Activated T-helper 1 cell treated with anti-CD3 and anti-CD28 coated beads, Interleukin-2, amount 50 U/mL, for 16 hours (primary cell): ENCODE measurements at places on chromosomes 2 and 18.
A peak's percentile ranks its signal among the peaks of the same experiment; 100 is the strongest.

DNA sequence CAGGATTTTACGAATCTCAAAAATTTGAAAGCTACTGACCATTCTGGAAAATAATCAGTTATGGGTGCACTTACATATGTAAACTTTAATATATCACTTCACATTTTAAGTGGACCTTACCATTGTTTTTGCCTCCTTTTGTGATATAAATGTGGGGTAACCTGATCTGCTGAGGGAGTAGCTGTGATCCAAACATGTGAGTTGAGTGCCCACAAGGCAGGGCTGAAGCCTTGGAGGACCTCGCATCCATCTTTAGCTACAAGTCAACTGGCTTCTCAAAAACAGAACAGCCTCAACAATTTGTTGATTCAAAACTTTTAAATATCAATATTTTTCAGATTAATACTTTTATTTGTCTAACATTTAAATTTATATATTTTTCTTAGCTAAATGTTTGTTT, 178.2 kb downstream of the PLCL1 start:
- no peak for DNase-seq

DNA sequence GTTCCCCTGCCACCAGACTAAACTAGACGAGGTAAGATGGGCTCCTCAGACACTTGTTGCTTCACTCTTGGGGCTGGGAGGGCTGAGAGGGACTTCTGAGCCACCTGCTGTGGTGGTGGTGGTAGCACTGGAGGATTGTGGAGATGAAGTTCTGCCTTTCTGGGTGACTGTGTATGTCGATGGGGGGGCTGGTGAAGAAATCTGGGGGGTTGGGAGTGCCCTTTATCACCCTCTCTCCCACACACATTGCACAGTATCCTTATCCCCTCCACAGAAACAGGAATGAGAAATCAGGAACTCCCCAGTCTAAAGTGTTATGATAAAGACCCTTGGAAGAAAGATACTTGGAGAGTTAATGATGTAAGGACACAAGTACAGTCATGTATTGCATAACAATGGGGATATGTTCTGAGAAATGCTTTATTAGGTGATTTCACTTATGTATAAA, 38.5 kb downstream of the HK2 start:
- DNase-seq = no peak

GRCh38 chr2:10889651-10890215, 22.0 kb upstream of the KCNF1 start:
- DNase-seq = no peak

- DNase-seq = no peak
Measured at GRCh38 chr2:55949613-55950012, 26.0 kb upstream of the EFEMP1 start.

- DNase-seq = no peak
Measured at GRCh38 chr2:60677356-60677755, 78.7 kb upstream of the PAPOLG start.

GRCh38 chr2:48364100-48364499, 165.9 kb upstream of the STON1 start:
- no peak for DNase-seq

DNA sequence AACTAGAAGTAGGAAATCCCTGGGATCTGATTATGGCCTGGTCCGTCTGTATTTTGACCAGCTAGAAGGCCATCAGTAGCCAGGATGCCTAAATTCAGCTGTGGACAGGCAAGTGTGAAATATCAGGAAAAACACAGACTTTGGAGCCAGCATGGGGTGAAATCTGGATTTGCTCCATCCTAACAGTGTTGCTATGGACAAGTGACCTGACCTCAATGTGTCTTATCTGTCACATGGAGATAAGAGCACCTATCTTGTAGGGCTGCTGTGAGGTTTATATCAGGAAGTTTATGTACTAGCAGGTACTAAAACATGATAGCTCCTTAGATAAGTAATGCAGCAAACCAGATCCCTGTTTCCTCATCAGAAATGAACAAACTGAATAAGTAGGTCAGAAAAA, 460.4 kb downstream of the STK39 start:
- DNase-seq = no peak

GRCh38 chr2:205066081-205066480, 520.8 kb downstream of the PARD3B start:
- DNase-seq = no peak

- no peak for DNase-seq
Measured at GRCh38 chr2:57693177-57693576, 353.4 kb upstream of the VRK2 start.

DNA sequence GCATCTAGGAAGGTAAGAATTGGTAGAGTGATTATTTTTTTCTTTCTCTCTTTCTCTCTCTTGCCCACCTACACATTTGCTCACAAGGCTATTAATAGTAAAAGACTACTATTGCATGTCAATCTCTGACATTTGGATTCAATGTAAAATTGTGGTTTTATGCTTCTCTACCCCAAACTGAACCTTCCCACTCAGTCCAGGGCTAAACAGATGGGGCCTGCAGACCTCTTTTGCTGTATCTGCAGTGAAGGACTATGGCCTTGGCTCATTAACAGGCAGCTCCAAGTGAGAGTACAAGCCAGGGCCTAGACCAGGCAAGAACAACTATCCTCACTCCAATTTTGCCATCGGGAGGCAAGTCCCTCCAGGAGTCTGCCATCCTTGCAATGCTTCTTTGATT, 68.3 kb upstream of the ARL4C start:
- no peak for DNase-seq

DNA sequence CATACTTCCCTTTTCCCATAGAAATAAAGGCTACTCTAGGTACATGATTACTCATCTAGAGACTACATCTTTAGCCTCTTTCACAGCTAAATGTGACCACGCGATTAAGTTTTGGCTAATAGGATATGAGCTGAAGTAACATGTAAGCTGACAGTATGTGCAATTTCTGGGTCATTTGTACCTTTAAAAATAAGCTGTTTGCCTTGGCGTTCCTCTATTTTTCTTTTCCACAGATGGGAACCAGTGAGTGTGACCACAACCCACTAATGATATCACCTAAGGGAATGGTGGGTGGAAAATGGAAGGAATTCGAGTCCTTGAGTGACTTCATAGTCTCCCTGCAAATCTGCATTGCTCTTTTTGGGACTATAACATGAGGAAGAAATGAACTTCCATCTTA, 11.7 kb upstream of the NABP1 start:
- DNase-seq = no peak

- no peak for DNase-seq
Measured at GRCh38 chr2:142875010-142875409, 2.5 kb upstream of the KYNU start.

- DNase-seq = no peak
Measured at GRCh38 chr2:232133078-232133477, 171.6 kb downstream of the DIS3L2 start.

GRCh38 chr2:96203130-96204028, 5.2 kb downstream of the STARD7 start:
- DNase-seq = no peak

DNA sequence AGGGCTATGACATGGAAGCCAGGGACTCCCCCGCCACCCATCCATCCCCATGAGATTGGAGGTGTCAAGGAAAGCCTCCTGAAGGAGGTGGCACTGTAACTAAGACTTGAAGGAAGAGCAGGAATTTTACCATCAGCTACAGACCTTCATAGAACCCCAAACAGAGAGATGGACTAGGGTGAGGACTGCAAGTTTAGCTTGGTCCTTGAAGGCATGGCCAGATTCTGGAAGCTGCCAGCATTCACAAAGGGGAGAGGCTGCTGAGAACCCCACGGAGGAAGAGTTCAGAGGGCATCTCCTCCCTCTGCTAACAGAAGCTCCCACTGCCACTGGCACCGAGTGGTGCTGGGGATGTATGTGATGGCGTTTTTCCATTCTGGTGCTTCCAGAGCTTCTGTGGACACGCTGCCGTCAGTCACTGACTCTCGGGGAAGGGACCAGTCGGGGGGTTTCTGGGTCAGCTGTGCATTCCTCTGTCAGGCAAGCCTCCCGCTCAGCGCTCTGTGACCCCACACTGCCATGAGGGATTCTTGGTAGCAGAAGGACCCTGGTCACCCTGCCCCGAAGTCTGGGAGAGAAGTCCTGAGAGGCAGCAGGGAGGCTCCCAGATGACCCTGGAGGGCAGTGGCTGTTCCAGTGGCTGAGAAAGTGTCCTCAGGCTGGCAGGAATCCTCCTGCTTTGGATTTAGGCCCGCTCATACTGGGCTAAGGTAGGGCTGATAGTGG, 18.1 kb downstream of the TMEM185B start:
- no peak for DNase-seq

- no peak for DNase-seq
Measured at GRCh38 chr2:144971786-144972335, 451.9 kb upstream of the ZEB2 start.

DNA sequence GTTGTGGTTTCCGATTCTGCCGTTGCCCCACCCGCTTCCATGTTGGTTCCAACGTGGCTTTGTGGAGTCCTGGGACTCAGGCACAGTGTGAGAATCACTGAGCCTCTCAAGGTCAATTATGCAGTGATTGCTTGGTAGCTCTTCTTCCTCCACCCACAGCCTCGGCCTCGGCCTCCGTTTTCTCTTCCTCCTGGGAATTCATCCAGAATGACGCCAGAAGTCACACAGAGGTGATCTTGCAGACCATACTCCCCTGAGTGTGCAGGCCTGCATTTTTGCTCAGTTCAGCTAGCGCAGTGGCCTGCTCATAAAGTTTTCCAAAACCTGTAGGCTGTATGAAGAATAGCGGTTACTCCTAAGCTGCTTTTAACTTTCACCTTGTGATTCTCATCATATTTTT, 273.3 kb downstream of the GBX2 start:
- no peak for DNase-seq

GRCh38 chr2:33510586-33510968, 34.1 kb downstream of the RASGRP3 start:
- DNase-seq = no peak

GRCh38 chr18:50306944-50307343, 19.5 kb upstream of the CXXC1 start:
- no peak for DNase-seq

- no peak for DNase-seq
Measured at GRCh38 chr18:58315739-58316215, 271.8 kb downstream of the NEDD4L start.

- no peak for DNase-seq
Measured at GRCh38 chr18:66271962-66272361, 331.9 kb downstream of the CDH19 start.

DNA sequence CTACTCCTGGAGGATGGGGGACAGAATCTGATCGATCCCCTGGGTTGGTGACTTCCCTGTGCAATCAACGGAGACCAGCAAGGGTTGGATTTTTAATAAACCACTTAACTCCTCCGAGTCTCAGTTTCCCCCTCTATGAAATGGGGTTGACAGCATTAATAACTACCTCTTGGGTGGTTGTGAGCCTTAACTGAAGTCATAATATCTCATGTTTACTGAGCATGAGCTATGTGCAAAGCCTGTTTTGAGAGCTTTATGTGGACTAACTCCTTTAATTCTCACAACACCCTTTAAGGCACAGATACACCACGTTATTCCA, 844 bp downstream of the PROC start:
- no peak for DNase-seq

GRCh38 chr2:230987137-230988020, 8.5 kb upstream of the SPATA3 start:
- peak; percentile 72 for DNase-seq
